Stimulated activated CD4-positive, alpha-beta T cell treated with anti-CD3 and anti-CD28 coated beads, TNF-alpha, amount 100 ng/mL, for 48 hours (primary cell): ENCODE measurements at places on chromosomes 12 and 14.

GRCh38 chr12:115577401-115577800 is 700.1 kb downstream of the MED13L start:
- DNase-seq, result no peak

DNA sequence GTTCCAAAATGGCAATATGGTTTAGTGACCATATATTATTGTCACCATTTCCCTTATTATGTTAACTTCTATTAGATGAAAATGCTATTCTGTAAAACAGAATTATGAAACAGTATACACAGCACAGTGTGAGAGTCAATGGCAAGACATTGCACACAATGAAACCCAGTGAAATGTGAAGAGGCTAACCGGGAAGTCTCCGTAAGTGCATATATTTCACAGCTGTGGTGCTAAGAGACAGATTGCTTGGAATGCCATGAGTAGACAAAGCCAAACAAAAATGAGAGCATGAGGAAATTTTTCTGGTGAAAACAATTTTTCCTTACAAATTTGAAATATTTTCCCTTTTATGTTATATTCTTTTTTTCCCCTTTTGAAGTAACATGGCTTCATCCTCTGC is 49.4 kb downstream of the DYRK2 start:
- DNase-seq, result no peak

DNA sequence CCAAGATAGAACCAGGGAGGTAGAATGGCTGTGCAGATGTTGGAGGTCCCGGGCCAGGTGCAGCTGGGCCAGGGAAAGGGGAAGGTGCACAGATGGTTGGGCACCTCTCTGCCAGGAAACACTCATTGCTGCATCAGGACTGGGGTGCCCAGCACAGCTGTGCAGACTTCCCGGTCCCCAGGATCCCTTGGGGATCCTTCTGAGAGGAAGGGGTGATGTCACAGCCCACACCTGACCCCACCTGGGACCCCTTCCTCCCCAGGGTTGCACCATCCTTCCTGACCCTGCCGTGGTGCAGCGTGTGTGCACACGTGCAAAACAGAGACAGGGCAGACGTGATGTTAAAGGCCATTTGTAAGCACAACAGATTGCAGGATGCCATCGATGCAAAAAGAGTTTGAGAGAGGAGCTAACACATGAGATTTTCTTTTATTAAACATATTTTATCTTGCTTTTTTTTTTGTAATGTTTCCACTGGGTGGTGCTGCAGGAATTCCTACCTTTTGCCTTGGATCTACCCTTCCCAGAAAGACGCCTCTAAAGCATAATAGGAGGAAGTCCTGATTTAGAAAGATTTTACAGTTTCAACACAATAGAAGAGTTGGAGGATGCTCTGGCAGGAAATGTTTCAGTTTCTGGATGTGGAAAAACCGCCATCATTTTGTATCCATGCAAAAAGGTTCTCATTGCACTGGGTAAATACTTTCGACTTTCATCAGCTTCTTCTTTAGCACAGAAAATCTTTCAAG is 14.8 kb downstream of the ELK3 start:
- DNase-seq, result no peak

- DNase-seq, result peak; percentile 35
These were observed 920 bp downstream of the CDK17 start for GRCh38 chr12:96399120-96399918.

- DNase-seq, result no peak
These were observed 150.9 kb downstream of the SLC15A4 start for GRCh38 chr12:128672893-128673292.

DNA sequence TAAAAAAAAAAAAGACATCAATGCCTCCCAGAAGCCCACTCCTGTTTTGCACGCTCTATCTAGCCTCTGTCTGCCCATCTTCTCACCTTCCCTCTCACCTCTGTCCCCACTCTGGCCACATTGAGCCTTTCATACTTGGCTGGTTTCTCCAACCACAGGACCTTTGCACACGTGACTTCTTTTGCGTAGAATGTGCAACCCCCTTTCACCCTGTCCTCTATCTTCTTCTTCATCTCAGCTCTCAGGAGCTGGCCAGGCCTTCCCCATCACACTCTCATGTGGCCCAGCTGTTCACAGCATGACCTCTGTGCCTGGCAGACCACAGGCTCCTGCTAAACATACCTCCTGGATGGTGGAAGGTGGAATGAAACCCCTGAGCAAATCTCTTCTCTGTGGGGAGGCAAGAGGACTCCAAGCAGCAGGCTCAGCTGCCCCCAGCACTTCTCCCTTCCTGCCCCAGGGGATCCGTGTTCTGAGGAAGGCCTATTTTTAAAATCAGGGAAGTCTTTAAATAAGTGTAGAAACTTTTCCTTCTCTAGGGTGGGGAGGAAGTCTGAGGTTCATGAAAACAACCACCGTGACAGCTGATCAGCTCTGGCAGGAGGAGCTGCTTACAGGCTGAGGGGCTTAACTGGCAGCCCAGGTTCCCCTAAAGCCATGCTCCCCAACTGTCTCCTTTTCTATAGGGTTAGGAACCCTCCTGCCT is 11.6 kb downstream of the HVCN1 start:
- DNase-seq, result no peak

DNA sequence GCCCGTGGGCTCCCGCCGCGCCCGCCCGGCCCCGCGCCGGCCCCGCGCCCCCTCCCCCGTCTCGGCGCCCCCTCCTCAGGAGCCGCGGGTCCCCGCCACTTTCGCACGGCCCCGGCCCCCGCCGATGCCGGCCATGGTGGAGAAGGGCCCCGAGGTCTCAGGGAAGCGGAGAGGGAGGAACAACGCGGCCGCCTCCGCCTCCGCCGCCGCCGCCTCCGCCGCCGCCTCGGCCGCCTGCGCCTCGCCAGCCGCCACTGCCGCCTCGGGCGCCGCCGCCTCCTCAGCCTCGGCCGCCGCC is 263 bp downstream of the RCOR1 start:
- no peak for DNase-seq
